Kidney glomerular epithelial cell (primary cell): ENCODE measurements at places on chromosomes 2 and 18.

- DNase-seq = no peak
Measured at GRCh38 chr2:1757567-1757966, 13.3 kb upstream of the PXDN start.

DNA sequence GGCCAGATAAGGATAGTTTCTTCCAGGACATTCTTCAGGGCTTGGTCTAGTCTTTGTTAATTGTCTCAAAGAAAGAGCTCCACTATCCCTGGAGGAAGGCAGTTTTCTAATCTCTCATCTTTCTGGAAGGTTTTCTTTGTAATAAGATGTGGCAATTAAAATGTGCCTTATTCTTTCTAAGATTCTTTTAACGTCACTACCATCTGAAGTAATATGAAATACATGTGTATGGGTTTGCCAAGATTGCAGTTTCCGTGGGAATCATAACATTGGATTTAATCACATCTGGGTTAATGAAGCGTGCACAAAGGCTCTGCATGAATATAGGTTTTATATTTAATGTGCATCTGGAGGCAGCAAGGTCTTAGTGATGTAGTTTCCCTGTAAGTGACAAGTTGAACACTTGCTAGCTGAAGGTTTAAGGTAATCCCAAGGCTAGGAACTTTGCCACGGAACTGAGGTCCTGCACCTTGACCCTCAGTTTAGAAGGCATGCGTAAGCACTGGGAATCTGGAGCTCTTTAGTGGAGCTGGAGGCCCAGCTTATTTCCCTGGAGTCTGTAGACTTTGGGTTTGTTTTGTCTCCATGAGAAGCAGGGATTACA is 25.7 kb downstream of the DIS3L2 start:
- DNase-seq = peak; percentile 29

DNA sequence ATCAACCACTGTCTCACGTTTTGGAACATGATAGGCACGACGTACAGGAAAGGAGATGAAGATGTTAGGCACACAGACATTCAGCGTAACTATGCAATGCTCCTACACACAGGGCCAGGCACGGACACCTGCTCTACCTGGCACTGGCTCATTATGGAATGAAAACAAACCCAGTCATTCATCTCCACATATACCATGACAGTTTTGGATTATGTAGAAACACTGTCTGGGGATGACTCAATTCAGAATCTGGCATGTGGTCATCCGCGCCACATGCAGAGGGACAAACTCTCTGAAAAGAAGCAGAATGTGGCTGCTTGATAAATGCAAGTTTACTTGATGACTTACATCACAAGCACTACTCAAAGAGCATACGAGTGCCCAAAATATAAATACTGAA is 29.5 kb upstream of the NFU1 start:
- DNase-seq = no peak

DNA sequence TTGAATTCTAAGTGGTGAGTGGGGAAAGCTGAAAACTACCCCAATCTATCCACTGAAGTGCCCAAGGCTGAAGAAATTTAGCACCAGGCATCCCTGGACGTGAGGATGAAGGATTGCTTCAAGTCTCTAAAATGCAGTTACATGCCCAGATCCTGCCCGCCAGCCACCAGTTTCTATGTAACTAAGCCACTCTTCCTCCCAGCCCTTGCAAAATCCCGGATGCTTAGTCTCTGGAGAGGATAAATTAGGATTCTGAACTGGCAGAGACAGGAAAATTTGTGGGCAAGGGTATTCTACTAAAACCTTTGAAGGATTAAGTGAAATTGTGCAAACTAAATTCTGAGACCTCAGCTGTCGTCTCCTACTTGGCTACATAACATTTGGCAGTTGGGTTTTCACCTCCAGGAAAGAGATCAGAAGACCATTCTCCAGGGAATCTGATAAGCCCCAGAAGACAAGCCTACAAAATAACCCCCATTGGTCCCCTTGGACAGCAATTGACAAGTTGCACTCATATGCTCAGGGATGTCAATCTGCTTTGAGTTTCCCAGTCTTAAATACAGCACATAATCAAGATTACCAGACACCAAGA is 93.9 kb upstream of the CD226 start:
- no peak for DNase-seq

- no peak for DNase-seq
Measured at GRCh38 chr2:193272011-193272410, 1077.3 kb upstream of the TMEFF2 start.

- no peak for DNase-seq
Measured at GRCh38 chr2:53819634-53820033, 32.8 kb downstream of the ERLEC1 start.
